ENCODE measurements at places on chromosomes 2 and 18. TPM values are rescaled to one million over a fixed set of nuclear protein-coding genes. Genes with fewer than 3 reads are reported as not detected.

DNA sequence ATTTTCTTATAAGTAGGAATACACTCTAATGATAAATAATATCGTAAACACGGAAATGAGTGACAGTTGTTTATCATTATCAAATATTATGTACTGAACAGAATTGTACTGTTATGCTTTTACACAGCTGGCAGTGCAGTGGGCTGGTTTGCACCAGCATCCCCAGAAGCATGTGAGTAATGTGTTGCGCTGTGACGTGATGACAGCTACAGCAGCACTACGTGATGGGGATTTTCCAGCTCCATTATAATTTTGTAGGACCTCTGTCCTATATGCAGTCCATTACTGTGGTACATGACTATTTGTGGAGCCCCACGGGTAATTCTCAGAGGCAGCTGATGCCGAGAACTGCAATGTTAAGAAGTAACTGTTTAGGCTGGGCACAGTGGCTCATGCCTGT lies 77.3 kb upstream of the ATG16L1 start:
- no peak for DNase-seq

GRCh38 chr2:104945866-104946265 lies 92.0 kb downstream of the POU3F3 start:
- no peak for DNase-seq

Gene PKDCC
- 65.5 TPM for total RNA-seq

DNA sequence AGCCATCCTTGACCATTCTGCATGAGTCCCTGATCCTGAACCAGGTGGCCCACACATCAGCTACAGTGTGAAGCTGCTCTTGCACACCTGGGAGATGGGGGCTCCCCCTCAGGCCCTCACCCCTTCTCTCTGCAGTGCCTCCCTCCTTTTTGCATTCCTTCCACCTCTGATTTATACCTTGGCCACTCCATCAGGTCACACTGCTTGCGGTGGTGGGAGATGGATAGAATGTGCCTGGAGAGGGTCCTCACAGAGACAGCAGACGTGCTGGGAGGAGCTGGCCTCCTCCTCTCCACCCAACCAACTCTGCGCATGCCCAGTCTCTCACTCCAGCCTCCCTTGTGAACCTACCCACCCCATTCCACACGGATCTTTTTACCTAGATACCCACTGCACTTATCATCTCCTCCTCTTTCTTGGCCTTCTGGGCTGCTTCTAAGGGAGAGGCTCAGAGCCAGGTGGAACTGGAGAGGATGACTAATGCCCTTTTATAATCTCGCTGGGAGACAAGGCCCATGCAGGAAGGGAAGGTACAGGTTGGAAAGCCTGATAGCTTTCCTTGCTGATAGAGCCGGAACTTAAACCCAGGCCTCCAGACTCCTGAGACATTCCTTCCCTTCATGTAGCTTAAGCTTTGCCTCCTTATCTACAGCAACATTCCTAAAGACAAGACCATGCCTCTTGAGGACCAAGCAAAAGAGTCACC lies 205.1 kb downstream of the ZBTB7C start:
- no peak for DNase-seq

DNA sequence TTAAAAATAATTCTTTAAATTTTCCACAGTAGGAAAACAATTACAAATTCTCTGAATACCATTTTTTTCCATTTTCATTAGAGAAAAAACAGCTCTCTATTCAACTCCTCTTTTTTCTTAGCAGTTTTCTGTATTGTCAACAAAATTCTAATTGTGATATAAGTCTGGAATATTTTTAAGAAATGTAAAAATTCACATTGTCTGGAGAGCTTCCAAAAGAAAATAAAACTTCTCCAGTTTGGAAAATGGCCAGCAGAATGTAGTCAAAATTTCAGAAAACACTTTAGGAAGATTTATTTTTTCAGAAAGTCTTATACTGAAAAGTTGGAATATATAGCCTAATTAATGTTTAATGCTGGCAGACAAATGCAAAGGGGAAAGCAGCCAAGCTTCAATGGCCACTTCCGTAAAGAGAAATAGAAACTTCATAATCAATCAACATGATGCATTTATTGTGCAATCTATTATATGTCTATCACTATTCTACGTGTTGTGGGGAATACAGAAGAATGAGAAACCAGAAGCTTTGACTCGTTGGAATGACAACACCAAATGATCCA lies 733.2 kb upstream of the PKDCC start:
- DNase-seq: no peak

DNA sequence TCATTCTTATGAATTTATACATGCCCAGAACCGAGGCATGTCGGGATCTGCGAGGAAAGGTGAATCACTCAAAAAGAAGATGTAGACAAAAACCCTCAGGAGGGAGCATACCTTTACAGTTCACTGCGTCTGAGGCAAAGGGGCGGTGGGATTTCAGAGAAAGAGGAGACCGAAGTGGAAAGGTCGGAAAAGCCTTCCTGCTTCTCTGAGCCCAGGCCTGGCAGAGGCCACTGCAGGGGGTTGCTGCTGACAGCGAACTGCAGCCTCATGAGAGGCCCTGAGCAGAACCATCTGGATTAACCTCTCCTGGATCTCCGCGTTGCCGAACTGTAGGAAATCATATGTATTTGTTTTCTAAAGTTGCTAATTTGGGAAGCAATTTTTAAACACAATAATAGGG lies 713.1 kb upstream of the SOX11 start:
- DNase-seq: no peak

Data from upper lobe of right lung (tissue), 1 donor.